ENCODE measurements at places on chromosomes 12 and 14. TPM values are rescaled to one million over a fixed set of nuclear protein-coding genes. Genes with fewer than 3 reads are reported as not detected.
A peak's percentile ranks its signal among the peaks of the same experiment; 100 is the strongest.

GLT8D2 gene
- 58.6 TPM for total RNA-seq

CEBPE gene
- total RNA-seq, result not detected

AQP6 gene
- total RNA-seq, result not detected

GRCh38 chr12:49921936-49922335 lies 18.2 kb upstream of the FAIM2 start:
- no peak for DNase-seq

DNA sequence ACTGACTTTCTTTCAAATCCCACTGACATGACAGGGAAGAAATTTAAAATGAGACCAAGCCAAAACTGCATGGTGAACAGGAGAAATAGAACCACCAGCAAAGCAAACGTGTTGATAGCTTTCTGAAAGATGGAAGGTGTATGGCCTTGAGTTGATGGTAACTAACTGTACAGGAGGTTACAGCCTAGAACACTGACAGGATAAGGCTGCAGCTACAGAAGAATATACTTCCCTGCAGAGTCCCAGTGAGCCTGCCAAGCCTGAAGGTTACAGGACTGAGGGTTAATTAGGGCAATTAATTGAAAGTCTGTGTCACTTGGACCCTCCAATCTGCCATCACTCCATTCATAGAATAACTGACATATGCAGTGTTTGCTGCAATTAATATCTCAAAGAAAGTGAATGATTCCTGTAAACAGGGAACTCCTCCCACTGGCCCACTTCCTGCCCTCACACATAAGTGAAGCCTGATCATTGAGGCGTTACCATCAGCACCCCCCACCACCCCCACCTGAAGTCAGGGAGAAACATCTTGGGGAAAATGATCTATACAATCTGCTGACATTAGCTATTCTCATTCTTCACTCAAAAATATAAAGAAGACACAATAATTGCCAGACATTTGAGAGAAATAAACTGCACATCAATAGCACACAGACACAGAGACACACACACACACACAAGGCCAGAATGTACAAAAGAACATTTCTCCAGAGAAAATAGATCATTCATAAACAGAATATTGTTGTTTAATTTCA lies 73.4 kb downstream of the GTF2A1 start:
- no peak for DNase-seq

GRCh38 chr14:34041220-34041619 lies 90.3 kb upstream of the EGLN3 start:
- no peak for DNase-seq

CATSPERB gene
- total RNA-seq, result 0.11 TPM

TC2N gene
- total RNA-seq, result under 0.01 TPM

STX2 gene
- 46.9 TPM for total RNA-seq

SLCO1B1 gene
- total RNA-seq, result not detected

GRCh38 chr12:24534622-24535021 lies 414.3 kb downstream of the BCAT1 start:
- DNase-seq, result no peak

DNA sequence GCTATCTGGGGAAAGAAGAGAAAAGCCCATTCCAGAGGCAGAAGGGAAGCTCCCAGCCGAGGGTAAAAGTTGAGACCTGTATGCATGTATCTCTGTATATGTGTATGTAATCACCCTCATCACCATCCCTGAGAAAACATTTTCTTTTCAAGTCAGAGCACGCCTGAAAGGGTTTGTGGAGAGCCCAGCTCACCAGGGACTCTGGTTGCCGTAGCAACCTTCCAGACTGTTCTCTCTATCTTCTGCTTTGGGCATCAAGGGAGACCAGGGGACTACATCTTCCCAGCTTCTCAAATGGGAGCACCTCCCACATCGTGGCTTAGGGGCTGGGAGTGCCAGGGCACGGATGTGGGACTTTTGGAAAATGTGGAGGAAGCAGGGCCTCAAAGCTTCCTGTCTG lies 93.5 kb downstream of the GALNT8 start:
- DNase-seq, result no peak

OR11H12 gene
- total RNA-seq, result not detected

SCAF11 gene
- 68.0 TPM for total RNA-seq

GRCh38 chr12:13961971-13962370 lies 19.4 kb downstream of the GRIN2B start:
- no peak for DNase-seq

DNA sequence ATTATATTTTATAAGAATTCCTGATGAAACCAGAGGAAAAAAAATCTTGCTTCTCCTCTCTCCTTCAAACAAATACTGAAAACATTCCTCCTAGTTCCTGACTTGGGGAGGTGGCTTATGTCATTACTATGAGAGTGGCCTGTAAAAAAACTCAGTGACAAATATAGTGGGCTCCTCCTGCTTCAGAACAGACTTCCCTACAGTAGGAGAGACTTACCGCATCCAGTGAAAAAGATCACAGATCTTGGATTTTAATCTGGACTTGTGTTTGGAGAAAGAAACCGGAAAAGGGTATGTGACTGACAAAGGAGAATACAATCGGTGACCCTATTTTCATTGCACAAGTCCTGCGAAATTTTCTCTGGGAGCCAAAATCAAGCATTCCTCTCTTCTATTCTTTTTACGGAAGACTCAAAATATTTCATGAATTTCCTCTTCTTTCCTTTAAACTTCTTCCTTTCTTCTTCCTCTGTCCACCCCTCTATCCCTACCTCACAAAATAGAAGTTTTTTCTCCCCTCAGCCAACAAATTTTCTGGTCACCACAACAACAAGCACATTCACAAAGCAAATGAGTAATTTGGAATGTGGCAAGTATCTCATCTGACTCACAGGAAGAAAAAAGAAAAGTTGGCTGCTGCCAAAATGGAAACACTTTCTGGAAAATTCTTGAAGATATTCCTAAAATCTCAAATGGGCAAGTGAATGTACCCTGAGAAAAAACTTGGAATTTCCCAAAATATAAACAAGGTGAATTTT lies 185.1 kb upstream of the CDKN3 start:
- peak; percentile 93 for DNase-seq

GRCh38 chr12:55675666-55676065 lies 32.0 kb downstream of the ITGA7 start:
- no peak for DNase-seq

DNA sequence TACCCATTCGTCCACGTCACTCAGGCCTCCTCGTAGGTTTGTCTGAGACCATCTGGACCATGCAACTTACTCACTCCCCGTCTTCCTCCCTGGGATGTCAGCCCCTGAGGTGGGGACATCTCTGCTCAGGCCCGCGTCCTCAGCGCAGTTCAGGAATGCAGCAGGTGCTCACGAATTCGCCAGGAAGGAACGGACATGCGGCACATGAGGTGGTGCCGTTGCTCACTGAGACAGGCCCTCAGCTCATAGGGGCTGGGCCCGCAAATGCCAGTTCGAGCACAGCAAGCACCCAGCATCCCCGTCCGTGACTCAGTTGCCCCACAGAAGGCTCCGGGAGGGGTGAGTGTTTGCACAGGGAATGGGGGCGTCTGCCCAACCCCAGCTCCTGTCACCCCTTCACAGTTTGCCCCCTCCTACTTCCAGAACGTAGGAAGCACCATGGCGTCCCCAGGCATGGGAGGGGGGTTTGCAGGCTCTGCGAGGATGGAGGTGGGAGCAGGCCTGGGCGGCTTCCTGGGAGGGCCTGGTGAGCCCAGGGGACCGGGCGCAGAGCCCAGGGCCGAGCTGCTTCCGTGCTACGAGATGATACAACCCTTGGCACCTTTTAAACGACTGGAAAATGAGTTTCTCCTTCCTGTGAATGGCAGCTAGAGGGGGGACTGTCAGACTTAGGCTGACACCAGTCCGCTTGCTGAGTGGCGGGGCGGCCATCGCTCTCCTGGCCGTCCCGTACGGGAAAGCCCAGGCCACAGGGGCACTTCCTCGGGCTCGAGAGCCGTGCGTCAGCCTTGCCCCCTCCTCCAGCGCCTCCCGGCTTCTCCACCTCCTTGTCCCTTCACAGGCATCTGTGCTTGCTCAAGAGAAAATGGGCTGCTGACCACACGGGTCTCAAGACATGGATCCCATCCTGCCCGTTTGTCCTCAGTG lies 6.9 kb downstream of the GALNT9 start:
- no peak for DNase-seq

GRCh38 chr14:80059041-80059440 lies 152.3 kb downstream of the DIO2 start:
- DNase-seq, result no peak

DNA sequence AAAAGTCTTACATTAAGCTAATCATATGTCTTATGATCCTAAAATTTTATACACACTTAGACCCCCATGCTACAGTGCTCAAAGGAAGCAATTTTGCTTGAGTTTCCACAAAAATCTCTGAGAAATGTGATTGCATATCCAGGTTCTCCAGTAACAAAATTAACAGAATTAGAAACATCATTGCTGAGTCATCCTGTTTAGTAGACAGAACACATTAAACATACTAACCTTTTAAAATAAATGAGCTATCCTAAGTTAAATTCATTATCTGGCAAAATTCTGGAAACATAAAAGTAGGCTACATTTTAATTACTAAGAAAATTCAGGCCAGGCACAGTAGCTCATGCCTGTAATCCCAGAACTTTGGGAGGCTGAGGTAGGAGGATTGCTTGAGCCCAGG lies 94.7 kb downstream of the DENND5B start:
- DNase-seq, result peak; percentile 47

- no peak for DNase-seq
Observed at GRCh38 chr12:112140728-112141127, 15.4 kb downstream of the TRAFD1 start.

GRCh38 chr14:30842431-30842830 lies 31.9 kb upstream of the COCH start:
- no peak for DNase-seq

DNA sequence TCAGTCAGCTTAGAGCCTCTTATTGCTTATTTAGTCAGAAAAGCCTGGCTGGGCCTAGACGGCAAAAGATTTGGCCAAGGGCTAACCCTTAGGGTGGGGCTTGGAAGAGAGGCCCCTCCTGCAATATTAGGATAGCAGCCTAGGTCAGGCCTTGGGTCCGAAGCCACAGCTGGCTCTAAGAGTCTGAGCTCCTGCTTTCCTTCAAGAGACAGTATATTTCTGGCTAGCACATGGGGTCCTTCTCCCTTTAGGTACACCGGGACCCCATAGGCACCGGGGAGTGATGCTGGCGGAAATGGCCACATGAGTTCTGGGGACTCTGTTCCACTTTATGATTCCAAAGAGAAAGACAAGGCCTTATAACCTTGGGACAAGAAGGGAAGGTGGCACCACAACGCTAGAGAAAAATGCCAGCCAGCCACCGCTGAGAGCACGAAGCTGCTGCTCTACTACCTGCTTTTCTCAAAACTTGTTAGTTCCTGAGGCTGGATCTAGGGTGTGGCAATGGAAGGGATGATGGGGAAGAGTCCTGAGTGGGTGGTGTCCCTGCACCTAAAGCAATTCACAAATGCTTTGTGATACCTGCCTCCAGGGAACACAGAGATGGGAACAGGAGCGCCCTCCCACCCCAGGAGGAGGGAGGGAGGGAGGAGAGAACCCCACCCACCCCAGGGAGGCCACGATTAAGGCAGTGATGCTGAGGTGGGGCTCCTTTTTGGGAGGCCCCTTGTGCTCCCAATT lies 3.1 kb upstream of the AVIL start:
- DNase-seq, result no peak

GRCh38 chr12:103600967-103601728 lies 14.1 kb downstream of the STAB2 start:
- no peak for DNase-seq

LBHD2 gene
- total RNA-seq, result not detected

PPP1R36 gene
- total RNA-seq, result not detected

WDR89 gene
- 6.9 TPM for total RNA-seq

GRCh38 chr12:101695706-101696105 lies 1.7 kb upstream of the CHPT1 start:
- DNase-seq, result peak; percentile 50

- DNase-seq, result no peak
Observed at GRCh38 chr14:59199614-59200013, 11.1 kb downstream of the DAAM1 start.

- DNase-seq, result peak; percentile 7
Observed at GRCh38 chr12:5535541-5535940, 103.6 kb downstream of the NTF3 start.

DNA sequence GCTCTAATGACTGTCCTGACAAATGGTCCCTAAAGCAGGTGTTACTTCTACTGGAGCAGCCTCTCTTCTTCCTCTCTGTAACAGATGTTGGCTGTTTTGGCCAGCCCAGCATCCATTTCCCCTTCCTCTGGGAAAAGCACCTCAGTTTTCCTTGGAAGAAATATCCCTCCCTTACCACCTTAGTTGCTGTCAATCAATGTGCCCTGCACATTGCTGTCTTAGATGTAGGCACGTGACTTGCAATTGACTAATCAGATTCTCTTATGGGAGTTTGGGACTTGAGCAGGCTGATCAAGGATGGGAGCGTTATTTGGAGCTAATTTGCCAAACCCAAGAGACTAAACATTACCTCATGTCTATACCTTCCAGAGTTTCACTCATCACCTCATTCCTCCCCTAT lies 12.0 kb upstream of the TMED2 start:
- DNase-seq, result no peak

- DNase-seq, result no peak
Observed at GRCh38 chr12:129579879-129580278, 323.9 kb downstream of the TMEM132D start.

VSX2 gene
- total RNA-seq, result not detected

CLEC4C gene
- not detected for total RNA-seq

- DNase-seq, result no peak
Observed at GRCh38 chr12:116080415-116080814, 197.1 kb downstream of the MED13L start.

TMPRSS12 gene
- total RNA-seq, result not detected

GRCh38 chr12:101885912-101886561 lies 8.7 kb downstream of the DRAM1 start:
- no peak for DNase-seq

OASL gene
- 0.54 TPM for total RNA-seq

PLCZ1 gene
- not detected for total RNA-seq

- peak; percentile 56 for DNase-seq
Observed at GRCh38 chr14:35829449-35829848, 3.3 kb downstream of the BRMS1L start.

NELL2 gene
- total RNA-seq, result not detected

- DNase-seq, result no peak
Observed at GRCh38 chr12:68832504-68832867, 24.5 kb downstream of the MDM2 start.

- DNase-seq, result no peak
Observed at GRCh38 chr14:100155756-100156616, 3.5 kb downstream of the DEGS2 start.

DNA sequence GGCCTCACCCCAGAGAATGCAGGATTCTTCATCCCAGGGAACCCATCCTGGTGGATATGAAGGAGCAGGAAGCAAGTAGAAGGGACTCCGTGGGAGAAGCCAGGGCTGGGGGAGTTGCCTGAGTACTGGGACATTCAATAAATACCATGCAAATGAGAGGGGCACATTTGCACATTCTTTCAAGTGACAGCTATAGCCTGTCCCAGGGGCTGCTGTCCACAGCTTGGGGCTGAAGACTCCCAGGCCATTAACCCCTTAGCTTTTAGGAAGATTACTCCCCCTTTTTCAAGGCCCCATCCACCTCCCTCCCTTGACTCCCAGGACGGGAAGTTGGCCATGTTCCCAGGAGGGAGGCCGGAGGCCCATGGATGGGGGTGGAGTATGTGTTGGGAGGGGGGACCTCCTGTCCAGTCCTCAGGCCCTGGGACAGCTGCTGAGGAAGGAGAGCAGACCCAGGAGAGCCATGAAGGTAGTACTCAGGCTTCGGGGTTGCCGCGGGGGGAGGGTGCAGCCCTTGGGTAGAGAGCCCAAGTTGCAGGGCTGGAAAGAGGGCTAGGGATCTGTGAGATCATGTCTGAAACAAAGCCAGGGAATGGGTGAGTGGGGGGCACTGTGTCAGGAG lies 974 bp upstream of the TNS2 start:
- peak; percentile 54 for DNase-seq

Measured in GM23248 (cell line).